Urinary bladder (tissue), 4 donors: ENCODE measurements at places on chromosomes 7 and 10. TPM values are rescaled to one million over a fixed set of nuclear protein-coding genes. Genes with fewer than 3 reads are reported as not detected.

HOXA4 gene
- 1.0 TPM for total RNA-seq

SNCG gene
- total RNA-seq = 69.2 TPM

FBXL13 gene
- 8.1 TPM for total RNA-seq

DNA sequence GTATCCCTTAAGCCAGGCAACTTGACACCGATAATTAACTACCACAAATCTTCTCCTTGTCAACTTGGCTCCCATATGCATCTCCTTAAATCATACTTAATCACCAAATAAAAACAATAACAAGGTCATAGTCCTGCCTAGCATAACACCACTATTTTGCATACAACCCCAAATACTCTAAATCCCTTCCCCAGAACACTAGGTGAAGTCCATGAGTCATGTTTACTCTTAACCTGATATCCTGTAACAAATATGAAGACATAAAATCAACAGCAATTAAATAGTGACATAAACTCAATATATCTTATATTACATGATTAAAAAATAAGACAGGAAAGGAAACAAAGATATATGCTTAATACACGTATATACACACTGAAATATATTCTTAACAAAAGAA lies 362.0 kb downstream of the ETV1 start:
- DNase-seq = no peak

GRCh38 chr10:99858849-99859248 lies 76.4 kb downstream of the ABCC2 start:
- no peak for DNase-seq

CALHM1 gene
- total RNA-seq = not detected

- DNase-seq = no peak
Measured at GRCh38 chr10:104308439-104308903, 29.8 kb downstream of the ITPRIP start.

SKIDA1 gene
- 5.0 TPM for total RNA-seq

DNA sequence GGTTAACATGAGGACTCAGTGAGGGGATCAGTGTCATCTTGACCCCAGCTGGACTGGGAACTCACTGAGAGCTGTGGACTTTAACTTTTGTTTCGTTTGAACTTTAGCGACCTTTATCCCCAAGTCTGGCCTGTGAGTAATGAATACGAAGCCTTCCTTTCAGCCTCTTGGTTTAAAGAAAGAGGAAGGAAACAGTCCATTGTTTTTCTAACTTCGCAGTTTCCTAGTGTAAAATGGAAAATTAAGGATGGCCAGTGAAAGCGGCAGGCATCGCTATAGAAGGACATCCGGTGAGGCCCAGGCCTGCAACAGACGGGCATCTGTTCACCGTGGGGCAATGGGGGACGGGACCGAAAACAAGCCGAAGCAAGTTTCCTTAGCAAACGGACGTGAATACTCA lies 44.1 kb upstream of the ADO start:
- no peak for DNase-seq

GRCh38 chr7:93364806-93365205 lies 132.6 kb downstream of the VPS50 start:
- no peak for DNase-seq

FAM25G gene
- total RNA-seq = not detected

- DNase-seq = no peak
Measured at GRCh38 chr7:74412056-74412455, 41.6 kb upstream of the GTF2IRD1 start.

- no peak for DNase-seq
Measured at GRCh38 chr10:99560277-99561126, 27.8 kb downstream of the NKX2-3 start.

DNA sequence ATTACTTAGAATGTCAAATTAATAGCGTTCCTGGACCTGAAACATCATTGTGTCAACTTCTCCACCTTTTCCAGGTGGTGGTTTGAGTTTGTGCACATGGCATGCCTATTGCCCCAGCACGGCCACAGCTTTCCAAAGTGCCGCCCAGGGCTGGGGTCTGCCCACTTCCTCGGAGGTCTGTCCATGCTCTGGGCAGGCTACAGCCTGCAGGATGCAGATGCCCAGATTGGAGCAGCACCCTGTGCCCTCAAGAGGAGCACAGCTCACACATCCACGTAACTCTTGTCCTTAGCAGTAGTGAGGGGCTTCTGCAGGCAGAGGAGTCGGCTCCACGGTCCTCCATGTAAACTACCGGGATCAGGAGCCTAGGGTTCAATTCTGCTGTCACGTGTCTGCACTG lies 238.6 kb downstream of the EBF3 start:
- DNase-seq = no peak

SPDYE17 gene
- total RNA-seq = not detected

GRCh38 chr7:1419688-1420087 lies 39.6 kb downstream of the MICALL2 start:
- no peak for DNase-seq

- no peak for DNase-seq
Measured at GRCh38 chr10:10829576-10829975, 188.1 kb upstream of the CELF2 start.

- DNase-seq = no peak
Measured at GRCh38 chr10:101807158-101807557, 11.1 kb downstream of the OGA start.

STMP1 gene
- total RNA-seq = 36.7 TPM

DNA sequence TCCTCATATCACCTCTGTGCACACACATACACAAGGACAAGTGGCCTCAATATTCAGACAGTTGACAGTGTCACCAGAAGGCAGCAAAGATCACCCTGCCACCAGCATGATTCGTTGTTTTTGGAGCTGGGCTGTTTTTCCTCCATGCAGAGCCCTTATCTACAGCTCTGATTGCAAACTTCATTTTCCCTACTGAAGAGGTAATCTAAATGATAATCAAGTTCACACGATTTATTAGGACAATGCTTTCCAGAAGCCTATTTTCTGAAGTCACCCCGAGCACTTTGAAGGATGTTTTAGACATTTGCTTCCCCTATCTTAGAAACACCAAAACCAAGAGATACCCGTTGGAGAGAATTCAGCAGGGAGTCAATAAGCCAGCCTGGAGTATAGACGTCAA lies 46.0 kb upstream of the ADAM12 start:
- DNase-seq = no peak
